ENCODE measurements at places on chromosomes 1 and 21. TPM values are rescaled to one million over a fixed set of nuclear protein-coding genes. Genes with fewer than 3 reads are reported as not detected.

DNA sequence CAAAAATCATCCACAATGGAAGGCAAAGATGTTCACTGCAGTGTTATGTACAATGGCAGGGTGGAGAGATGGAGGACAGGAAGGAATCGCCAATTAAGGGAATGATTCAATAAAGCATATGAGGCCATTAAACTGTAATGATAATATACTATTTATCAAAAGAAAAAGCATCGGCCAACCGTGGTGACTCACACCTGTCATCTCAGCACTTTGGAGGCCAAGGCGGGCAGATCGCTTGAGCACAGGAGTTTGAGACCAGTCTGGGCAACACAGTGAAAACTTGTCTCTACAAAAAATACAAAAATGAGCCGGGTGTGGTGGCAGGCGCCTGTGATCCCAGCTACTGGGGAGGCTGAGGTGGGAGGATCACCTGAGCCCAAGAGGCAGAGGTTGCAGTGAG, 89.1 kb downstream of the SSBP3 start:
- no peak for DNase-seq

GRCh38 chr1:160024195-160024905, 7.4 kb downstream of the PIGM start:
- no peak for DNase-seq

Gene CCDC27
- polyA plus RNA-seq = 0.15 TPM

Gene SRSF11
- polyA plus RNA-seq = 260 TPM

DNA sequence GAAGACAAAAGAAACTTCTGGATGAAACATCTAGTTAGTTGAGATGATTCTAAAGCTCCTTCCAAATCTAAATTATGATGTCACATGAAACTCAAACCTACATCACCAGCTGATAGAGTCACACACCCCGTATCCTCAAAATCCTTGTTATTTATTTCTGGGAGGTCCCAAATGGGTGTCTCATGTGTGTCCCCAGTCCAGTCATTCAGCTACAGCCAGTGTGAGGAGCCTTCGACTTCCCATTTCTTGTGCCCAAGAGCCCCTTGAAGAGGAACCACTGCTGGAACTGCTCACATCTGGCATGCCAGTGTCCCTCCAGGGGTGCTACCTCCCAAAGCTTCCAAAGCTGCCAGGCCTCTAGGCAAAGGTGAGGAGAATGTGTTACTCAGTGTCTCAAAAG, 32.5 kb upstream of the KCNA3 start:
- DNase-seq = no peak

DNA sequence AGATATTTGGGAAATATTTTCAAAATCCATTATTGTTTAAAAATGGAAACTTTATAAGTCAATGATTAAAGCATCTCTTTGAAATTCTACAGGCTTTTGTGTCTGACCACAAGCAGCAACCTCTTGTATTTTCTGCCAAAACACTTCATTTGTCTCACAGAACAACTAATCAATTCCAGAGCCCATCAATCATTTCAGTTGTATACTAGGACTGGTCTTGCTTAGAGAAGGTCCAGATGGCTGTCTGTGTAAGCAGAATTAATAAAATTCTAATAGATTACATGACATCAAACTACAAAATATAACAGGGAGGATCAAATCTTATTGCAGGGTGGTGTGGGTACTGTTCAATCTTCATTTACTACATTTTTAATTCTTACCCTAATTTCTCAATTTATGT, 76.4 kb downstream of the ACBD6 start:
- DNase-seq = no peak

GRCh38 chr1:184888505-184888904, 85.8 kb downstream of the NIBAN1 start:
- no peak for DNase-seq

- no peak for DNase-seq
Measured at GRCh38 chr1:234849832-234850231, 239.9 kb upstream of the IRF2BP2 start.
